NCI-H510A (cell line): ENCODE measurements at places on chromosomes 1 and 21.
A peak's percentile ranks its signal among the peaks of the same experiment; 100 is the strongest.

DNA sequence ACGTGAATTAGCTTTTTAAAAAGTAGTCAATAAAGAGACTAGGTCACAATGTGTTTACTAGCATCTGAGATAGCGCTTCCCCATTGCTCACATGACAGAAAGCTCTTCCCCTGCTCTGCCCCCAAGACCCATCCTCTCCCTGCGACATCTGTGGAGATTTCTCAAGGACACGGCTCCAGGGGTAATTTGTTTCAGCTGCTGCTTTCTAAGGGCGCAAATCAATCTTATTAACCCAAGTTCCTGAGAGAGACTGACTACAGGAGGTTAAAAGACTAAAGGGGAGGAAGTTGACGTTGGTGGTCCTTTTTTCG is at the start of gene MYOCOS:
TSS of gene MYOCOS (plus strand) at position 92 of the 311 bp plus-strand sequence. CDS start 1,641 bp downstream, outside the sequence.
- DNase-seq = no peak

DNA sequence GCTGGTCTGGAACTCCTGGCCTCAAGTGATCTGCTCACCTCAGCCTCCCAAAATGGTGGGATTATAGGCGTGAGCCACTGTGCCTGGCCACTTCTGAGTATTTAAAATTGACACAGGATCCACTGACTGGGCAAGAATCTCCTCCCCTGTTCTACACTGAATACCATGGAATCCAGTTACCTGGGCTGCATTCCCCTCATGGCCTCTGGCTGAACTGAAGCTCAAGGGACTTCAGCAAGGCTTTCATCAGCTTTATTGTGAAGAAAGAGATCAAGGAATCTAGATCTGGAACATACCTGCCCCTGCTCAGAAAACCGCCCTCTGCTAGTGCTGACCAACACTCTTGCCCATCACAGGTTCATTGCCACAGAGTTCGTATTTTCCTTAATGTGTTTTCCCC is 20.5 kb downstream of the NCF2 start:
- DNase-seq = no peak

GRCh38 chr1:161792740-161793139 is 26.6 kb downstream of the ATF6 start:
- DNase-seq = no peak

- DNase-seq = no peak
These were observed 23.9 kb downstream of the INPP5B start for GRCh38 chr1:37922767-37923550.

DNA sequence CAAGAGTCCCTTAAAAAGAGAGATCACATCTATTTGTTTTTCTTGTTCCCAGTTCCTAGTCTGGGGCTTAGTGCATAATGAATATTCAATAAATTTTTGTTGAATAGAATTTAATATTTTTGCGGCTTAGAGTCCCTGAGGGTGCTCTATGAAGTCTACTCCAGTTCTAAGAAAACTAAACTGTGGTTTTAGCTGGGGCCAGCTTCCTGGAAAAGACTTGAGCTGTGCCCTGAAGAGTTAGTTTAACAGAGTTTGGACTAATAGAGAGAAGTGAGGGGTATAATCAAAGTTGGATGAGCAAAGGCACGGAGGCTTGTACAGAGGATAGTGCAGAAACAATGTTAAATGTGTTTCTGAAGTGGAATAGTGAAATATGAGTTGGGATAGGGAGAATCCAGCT is 168.9 kb downstream of the FASLG start:
- DNase-seq = no peak

DNA sequence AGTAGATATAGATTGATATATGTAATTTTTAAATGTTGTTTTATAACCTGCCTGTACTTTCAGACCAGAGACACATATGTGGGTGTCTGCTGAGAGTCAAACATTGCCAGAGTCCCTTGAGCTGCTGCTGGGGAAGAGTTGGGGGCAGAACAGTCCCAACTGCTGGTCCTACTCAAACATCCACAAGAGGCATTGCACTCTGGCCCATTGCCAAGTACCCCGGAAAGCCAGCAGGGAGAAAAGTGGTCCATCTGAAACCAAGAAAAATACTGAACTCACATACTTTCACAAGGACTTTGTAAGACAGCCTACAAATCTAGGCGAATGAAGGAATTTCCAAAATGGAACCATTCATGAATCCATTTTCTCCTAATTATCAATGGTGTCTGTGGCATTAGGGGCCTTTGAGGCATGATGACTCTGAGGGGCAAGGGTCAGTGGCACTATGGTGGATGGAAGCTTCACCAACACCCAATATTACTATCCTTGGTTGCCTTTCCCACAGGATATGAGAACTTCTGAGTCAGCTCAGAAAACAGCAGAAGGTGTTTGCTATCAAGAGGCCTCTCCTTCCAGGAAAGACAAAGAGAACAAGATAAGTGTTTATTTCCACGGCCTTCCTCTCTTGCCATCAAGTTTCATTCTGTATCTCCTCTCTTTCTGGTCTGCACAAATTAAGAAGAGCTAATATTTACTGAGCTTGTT is 7.3 kb upstream of the TBX15 start:
- DNase-seq = no peak

GRCh38 chr1:172934417-172934762 is 116.4 kb downstream of the TNFSF18 start:
- no peak for DNase-seq

DNA sequence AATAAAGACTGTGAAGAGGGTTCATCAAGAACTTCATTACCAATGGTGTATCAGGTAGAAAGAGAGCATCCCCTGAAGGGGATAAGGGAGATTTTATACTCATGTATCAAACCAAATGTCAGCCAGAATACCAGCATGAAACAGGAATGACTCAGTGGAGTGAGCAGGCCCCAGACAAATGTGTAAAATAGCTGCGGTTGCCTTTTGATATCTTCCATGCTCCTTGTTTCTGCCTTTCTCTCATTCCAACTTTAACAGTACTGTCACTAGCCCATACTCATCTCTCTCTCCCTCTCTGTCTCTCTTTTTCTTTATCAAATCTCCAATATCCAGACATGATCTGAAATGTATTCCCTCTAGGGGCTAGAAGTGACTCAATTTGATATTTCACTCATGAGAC is 47.8 kb downstream of the GPR88 start:
- DNase-seq = no peak

GRCh38 chr1:33610864-33611455 is 138.5 kb downstream of the ZSCAN20 start:
- no peak for DNase-seq

GRCh38 chr1:9371391-9371935 is 78.8 kb downstream of the SPSB1 start:
- DNase-seq = peak; percentile 74

DNA sequence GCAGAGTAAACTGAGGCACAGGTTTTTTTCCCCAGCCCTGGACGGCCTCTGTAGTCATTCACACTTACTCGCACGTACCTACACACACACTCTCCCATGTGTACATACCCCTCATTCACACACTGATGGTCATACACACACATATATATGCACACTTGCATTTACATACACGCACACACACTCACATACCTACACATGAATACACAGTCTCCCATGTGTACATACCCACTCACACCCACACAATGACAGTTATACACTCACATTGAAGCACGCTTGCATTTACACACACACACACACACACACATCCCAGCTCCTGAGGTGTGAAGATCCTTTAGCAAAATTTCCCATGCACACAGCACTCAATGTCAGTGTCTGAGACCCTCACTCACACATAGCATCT is 766 bp upstream of the FAM131C start:
- DNase-seq = no peak

DNA sequence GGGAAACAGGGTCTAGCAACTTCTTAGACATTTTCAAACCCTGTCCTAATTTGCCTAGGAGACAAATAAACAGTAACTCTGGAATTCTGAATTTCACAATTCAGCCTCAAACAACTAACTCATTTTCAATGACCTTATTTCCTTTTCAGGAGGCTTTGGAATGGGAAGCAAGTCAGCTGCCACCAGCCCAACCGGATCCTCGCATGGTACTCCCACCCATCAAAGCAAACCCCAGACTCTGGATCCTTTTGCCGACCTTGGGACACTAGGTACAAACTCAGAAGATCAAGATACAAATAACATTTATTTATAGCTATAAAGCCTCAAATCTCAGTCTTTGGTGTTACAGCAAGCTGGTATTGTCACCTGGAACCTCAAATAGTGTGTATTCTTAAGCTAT is 18.9 kb upstream of the LEPR start:
- no peak for DNase-seq

DNA sequence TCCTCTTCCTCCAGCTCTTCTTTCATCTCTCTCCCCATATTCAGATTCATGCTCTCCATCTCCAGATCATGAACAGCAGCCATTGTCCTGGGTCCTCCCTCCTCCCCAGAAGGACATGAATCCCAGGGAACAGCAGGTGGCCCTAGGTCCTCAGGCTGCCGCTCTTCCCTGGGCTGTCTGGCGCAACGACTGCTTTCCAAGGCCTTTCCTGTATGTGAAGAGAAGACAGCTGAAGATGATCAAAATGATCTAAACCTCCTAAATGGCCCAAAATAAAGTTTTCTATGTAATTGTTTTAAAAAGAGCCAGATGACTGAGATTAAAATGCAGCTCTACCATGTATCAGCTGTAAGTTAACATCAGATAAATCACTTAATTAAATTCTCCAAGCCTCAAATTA is 22.5 kb downstream of the RHBDL2 start:
- DNase-seq = peak; percentile 61

GRCh38 chr1:211259638-211260126 is 516 bp downstream of the RCOR3 start:
- DNase-seq = peak; percentile 68

DNA sequence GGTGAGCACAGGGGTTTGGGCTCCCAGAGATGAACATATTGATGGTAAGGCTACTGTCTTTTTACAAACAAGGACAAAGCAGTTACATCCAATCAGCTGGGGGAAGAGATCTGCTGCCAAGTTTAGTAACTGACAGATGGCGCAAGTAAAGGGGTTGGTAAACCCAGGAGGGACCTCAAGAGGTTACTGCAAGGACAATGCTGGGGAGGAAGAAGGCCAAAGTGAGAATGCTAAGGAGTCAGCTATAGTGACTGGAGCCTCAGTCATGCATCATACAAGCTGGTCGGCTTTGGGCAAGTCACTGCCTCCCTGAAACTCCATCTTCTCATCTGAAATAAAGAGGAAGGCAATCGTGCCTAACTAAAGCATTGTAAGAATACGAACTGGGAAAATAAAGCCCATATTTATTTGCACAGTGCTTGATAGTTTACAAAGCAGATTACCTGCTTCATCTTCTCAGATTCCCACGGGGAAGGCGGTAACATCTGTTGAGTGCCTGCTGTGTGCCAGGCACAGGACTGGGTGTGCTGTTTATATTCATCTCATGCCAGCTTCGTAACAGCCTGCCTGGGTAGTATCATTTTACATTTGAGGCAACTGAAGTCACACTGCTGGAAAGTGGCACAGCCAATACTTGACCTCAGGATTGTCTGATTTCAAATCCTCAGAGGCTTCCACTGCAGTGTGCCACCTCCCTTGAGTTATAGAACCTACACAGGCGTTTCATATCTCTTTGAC is 114.8 kb downstream of the BEND5 start:
- no peak for DNase-seq

GRCh38 chr1:247966532-247967204 is 1.6 kb downstream of the OR2AK2 start:
- DNase-seq = no peak

- no peak for DNase-seq
These were observed 50.3 kb upstream of the CNIH3 start for GRCh38 chr1:224565611-224566406.

GRCh38 chr1:91124989-91125417 is 103.2 kb upstream of the ZNF644 start:
- DNase-seq = peak; percentile 48

GRCh38 chr1:234313171-234313570 is 60.1 kb upstream of the COA6 start:
- DNase-seq = no peak

GRCh38 chr1:65260851-65261473 is 48.4 kb upstream of the DNAJC6 start:
- no peak for DNase-seq

- no peak for DNase-seq
These were observed 406 bp upstream of the DNAJC8 start for GRCh38 chr1:28233264-28233606.

DNA sequence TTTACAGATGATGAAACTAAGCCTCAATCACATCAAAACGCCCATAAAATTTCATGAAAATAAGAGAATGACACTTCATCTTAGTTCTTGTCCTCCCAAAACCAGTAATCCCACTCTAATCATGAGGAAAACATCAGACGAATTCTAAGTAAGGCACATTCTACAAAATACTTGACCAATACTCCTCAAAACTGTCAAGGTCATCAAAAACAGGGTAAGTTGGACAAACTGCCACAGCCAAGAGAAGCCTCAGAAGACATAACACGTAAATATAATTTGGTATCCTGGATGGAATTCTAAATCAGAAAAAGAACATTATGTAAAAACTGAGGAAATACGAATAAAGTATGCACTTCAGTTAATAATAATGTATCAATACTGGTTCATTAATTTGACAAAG is 128.2 kb downstream of the DPYD start:
- DNase-seq = no peak

DNA sequence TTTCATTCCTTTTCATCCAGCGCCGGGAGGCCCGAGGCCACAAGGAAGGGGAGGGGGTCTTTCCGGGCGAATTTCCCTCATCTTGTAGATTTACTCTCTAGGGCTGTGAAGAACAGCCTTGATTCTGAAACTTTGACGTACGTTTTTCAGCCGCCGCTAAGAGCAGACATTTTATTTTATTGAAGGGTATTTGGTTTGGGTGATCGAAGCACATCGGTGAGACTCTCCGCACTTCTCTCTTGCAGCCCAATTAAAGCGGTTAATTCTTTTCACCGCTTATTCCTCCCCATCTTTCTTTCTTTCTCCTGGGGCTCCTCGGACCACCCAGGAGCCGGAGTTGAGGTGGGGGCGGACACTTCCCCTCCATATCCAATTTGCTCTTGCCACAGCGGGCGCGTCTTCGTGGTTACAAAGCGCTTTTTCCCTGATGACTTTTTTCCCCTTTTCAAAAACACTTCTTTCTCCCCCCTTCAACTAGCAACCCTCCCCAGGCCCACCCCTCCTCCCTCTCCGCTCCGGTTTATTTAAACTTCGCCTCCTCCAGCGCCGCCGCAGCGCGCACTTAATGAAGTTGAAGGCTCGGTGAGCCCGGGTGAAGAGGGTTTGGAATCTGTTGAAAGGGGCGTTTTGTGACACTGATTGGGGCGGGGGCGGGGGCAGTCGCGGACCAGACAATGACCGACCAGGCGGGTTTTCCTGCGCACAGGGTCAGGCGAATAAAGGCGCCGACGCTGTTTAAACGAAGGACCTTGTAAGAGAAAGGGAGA is 5.9 kb downstream of the FOXD2 start:
- no peak for DNase-seq

DNA sequence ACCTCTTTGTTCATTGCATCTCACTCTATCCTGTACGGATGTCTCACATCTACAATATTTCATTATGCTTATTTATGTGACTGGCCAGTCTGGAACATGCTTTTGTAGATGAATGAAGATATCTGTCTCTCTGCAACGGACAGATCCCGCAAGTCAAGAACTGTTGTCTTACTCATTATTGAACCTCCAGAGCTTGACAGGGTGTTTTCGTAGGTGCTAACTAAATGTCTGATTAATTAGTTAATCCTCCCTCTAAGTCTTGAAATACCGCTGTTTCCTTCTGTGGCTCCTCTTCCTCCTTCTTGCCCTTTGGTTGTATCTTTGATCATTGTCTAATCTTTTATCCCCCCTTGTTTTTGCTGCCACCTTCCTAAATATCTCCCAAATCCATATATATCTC is 3.2 kb upstream of the C1orf162 start:
- DNase-seq = no peak
